Cardiac muscle cell (in vitro differentiated cells and primary cell): ENCODE measurements at places on chromosomes 11 and 22. TPM values are rescaled to one million over a fixed set of nuclear protein-coding genes. Genes with fewer than 3 reads are reported as not detected.
A peak's percentile ranks its signal among the peaks of the same experiment; 100 is the strongest.

GRCh38 chr22:31944700-31945442 lies 536 bp downstream of the YWHAH start:
- peak; percentile 52 for DNase-seq

GRCh38 chr22:32342977-32343376 lies 14.7 kb upstream of the RFPL3 start:
- no peak for DNase-seq

The CRYBB2 gene
- total RNA-seq: 0.28 TPM in 1 of 2 replicates, not detected in the other

The DLG2 gene
- 6.1 and 15.9 TPM in 2 replicates for total RNA-seq

DNA sequence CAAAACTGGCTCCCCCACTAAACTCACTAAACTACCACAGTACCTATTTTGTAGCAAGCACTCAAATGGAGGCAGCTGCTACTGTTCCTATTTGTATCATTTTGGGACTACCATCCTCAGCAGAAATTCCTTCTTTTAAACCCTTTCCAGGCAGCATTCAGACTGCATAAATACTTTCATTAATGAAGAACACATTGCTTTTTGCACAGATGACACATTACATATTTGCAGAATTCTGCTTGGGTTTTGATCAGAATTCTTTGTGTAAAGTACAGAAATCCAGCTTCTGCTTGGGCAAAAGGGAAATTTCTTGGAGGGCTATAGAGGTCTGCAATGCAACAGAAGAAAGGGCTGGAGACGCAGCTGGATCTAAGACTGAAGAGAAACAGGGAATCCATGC lies 24.2 kb downstream of the RBX1 start:
- no peak for DNase-seq

DNA sequence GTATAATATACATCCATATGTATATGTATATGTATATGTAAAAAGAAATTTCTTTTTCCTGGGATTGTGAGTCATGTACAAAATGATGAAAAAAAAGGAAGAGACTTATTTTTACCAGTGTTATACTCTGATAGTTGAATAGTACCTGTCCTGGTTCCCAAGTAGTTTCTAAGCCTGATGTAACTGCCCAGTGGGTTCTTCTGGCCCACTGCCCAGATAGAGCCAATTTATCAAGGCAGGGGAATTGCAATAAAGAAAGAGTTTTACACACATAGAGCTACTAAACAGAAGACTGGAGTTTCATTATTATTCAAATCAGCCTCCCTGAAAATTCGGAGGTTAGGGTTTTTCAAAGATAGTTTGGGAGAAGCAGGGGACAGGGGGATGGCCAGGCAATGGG lies 29.1 kb upstream of the NARS2 start:
- DNase-seq: no peak

DNA sequence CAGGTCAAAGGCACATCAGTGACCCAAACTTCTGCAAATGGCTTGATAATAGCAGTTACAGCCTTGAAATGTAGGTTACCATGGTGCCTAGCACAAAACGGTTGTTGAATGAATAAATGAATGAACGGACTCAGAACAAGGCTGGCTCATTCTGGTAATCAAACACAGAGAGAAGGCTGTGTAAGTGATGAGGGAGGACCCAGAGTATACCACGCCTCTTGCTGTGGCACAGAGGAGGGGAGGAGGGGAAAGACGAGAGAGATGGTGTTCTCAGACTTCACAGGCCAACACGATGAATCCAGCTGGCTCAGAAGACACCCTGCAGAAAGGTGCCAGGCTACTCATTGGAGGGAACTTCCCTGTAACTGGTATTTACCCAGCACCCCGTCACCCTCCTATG lies 38.3 kb downstream of the PC start:
- no peak for DNase-seq

- DNase-seq: no peak
Measured at GRCh38 chr11:126380909-126381308, 25.4 kb downstream of the ST3GAL4 start.

GRCh38 chr11:11244470-11245080 lies 108.5 kb downstream of the CSNK2A3 start:
- no peak for DNase-seq

The CATSPER1 gene
- total RNA-seq: not detected in 2 replicates

The RCOR2 gene
- total RNA-seq: 73.5 and 74.2 TPM in 2 replicates

DNA sequence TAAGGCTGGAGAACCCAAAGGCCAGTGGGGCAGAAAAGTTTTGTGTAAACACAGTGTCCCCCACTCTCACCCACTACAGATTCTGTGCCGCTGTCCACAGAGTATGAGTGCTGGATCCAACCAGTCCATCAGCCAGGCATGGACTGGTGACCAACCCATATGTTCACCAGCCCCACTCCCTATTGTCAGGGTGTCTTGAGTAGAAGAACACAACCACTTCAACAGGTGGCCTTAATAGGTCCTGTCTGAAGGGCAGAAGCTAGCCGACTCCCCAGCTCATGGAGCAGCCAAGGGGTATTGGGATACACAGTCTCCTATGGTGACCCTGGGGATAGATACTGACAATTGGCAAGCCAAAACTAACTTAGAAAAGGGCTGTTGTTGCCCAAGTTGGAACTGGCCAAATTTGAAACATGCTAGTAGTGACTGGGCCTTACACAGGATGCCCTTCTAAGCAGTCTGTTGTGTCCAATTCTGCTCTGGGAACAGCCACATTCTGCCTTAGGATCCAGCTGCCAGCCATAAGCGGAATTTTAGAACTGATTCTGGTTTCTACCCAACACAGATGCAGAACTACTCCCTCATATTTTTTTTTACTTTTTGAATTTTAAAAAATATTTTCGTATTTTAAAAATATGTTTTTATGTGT lies 19.8 kb upstream of the PGM2L1 start:
- peak; percentile 22 for DNase-seq

DNA sequence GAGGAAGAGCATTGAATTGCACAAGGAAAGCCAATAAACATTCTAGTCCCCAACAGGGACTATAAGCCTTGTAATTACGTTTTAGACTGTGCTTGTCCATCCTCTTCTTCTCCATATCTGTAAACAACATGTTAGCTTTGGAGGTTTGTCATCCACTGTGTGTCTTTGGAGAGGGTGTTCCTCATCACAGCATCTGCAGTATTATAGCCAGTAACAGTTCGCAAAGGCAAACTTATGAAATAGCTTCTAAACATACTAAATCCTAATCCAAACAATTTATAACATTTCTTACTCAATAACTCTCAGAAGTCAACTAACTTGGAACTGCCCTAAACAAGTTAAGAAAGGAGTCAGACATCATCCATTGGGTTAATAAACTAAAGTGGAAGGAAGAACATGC lies 10.3 kb upstream of the BDNF start:
- DNase-seq: no peak

DNA sequence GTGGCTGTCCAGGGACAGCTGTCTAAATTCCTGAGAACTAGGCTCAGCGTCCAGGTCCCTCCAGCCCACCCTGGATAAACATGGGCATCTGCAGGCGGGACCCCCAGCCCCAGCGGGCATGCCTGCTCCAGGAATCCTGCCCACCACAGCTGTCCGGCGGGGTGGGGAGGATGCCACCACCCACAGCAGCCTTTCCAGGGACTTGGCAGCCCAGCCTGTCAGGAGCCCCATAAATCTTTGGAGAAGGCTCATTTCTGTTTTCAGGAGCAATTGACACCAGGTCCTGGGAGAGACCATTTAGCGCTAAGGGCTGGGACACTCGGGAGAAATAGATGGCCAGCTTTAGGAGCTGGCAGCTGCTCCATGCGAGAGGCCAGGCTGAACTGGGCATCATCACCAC lies 358.9 kb downstream of the CADM1 start:
- no peak for DNase-seq

The CLMP gene
- 4.2 and 8.4 TPM in 2 replicates for total RNA-seq

DNA sequence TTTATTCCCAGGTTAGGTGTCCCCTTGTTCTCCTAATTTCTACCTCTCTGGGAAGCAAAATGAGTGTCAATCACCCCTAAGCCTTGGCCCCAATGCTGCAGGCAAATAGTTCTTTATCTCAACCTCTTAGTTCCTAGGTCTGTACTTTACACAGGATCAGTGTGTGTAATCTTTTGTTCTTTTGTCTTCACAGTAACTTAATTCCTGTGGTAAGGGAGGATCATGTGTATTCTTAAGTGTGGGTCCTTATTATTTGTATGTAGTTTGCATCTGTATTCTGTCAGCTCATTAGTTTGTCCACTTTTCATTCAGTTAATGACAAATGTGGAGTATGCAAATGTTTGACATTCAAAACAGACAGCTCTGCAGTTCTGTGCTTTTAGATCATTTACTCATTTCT lies 166.7 kb downstream of the FAT3 start:
- no peak for DNase-seq

- DNase-seq: no peak
Measured at GRCh38 chr11:90252053-90252452, 29.2 kb upstream of the CHORDC1 start.

The GLB1L3 gene
- not detected in 2 replicates for total RNA-seq

DNA sequence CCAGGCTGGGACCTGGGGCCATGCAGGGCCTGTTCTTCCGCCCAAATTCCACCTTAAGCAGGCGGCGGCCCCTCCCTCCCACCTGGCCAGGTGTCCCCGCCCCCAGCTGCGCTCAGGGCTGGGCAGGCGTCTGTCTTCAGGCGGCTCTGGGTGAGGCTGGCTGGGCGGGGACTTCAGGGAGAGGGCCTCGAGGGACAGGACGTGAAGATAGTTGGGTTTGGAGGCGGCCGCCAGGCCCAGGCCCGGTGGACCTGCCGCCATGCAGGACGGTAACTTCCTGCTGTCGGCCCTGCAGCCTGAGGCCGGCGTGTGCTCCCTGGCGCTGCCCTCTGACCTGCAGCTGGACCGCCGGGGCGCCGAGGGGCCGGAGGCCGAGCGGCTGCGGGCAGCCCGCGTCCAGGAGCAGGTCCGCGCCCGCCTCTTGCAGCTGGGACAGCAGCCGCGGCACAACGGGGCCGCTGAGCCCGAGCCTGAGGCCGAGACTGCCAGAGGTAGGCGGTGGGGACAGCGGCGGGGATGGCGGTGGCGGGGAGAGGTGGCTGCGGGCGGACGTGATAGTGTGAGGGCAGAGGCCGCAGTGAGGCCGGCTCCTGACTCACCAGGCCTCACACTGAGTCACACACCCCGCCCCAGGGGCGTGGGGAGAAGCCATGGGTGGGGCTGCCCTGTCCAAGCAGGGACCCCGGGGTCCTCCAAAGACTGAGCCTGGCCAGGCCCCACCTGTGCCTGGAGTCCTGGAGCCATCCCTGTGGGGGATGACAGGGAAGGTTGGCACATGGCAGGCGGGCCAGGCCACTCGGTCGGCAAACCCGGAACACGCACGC lies at the start of gene PKP3:
Gene PKP3 (plus strand): TSS at position 176 of the 824 bp plus-strand sequence. CDS start 84 bp downstream, at position 260.
- DNase-seq: no peak

GRCh38 chr11:121566279-121567168 lies 113.8 kb upstream of the SORL1-AS1 start:
- DNase-seq: no peak

GRCh38 chr22:24588381-24588756 lies 4.5 kb downstream of the LRRC75B start:
- DNase-seq: peak; percentile 52

DNA sequence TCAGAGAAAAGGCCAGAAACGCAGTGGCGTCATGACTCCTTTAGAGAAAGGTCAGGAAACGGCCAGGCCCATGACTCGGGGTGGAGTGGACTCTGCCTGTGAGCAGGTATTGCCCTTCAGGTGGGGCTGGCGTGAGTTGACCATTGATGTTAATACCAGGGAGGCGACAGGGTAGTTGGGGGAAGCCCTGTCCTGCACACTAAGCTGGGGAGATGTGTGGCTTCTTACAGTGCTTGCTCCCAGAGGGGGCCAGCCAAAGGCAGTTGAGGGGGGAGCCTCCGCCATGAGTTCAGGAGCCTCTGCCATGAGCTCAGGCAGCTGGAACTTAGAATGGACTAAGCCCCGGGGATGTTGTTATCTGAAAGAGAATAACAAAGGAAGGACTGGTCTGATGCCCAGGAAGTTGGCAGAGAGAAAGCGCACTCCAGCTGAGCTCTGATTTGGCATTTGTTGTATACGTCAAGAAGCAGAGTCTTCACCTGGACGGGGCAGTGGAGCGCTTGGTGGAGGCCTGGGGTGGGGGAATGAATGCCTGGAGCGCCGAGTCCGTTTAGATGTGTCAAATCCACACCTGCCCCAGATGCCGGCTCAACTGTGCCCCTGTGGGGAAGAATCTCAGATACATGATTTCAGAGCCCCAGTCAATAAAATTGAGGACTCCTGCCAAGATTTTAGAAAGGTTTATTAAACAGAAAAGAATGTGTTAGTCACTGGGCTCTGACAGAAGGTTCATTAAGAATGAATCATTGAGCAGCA lies 222.5 kb downstream of the TBC1D22A start:
- DNase-seq: no peak

DNA sequence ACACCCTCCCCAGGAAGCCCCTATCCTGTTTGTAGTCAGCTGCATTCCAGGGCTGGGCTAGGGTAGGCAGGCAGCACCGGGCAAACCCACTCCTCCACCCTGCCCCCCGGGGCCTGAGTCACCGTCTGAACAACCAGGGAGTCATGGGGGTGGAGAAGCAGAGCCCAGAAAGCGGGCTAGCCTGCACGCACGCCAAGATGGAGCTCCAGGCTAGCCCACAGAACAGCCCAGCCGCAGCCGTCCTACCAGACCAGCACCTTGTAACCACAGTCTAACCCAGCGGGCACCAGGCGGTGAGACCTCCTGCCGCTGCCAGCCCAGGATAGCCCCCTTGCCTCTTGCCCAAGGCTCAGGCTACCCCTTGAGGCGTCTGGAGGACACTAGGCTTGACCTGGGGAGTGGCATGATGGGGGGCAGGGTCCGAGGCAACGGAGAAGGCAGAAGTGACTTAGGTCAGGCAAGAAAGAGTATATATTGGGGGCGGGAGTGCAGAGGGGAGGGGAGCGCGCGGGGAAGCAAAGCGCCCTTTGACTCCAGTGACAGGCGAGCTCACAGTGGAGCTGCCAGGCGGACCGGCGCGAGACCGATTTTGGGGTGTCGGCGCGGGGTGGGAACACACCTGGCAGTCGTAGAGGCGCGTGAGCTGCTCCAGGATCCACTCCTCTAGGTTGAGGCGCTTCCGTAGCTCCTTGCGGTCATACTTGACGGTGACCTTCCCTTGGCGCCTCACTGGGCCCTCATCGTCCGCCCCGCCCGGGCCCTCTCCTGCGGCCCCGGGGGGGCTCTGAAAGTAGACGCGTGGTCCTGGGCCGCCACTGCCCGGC lies 734 bp downstream of the PPP1R14B start:
- DNase-seq: no peak

- no peak for DNase-seq
Measured at GRCh38 chr22:38786631-38787030, 7.3 kb downstream of the DNAL4 start.

GRCh38 chr11:45754741-45755140 lies 50.2 kb upstream of the SLC35C1 start:
- DNase-seq: peak; percentile 57

DNA sequence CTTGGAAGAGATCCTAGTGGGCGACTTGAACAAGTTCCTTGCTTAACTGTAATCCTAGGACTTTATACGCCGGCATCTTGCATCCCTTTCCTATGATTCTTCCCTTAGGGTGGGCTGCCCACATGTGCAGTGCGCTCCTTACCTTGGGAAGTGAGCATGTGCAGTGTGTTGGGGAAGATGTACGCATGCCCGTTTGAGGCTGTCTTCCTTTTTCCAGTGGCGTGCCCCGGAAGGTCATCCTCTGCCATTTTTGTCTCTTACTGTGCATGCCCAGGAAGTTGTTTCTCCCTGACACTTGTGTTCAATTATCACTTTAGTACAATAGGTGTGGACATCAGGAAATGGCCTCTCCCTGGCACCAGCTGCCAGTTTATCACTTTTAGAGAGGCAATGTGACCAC lies 936.5 kb downstream of the TBC1D22A start:
- no peak for DNase-seq

The BIRC3 gene
- 0.06 and 0.78 TPM in 2 replicates for total RNA-seq

The C1QTNF4 gene
- 72.9 and 80.9 TPM in 2 replicates for total RNA-seq

GRCh38 chr11:1302041-1302460 lies 7.4 kb downstream of the TOLLIP start:
- DNase-seq: no peak

- no peak for DNase-seq
Measured at GRCh38 chr22:28329186-28330073, 350.2 kb downstream of the TTC28 start.
